CD4-positive, alpha-beta T cell treated with Interleukin-15 for 4 hours (primary cell): ENCODE measurements at places on chromosomes 1 and 21.

- peak; percentile 59 for DNase-seq
Observed at GRCh38 chr1:89065079-89065868, at the start of gene GBP1. Gene GBP1, minus strand, starts transcription at chr1:89065208. Its CDS starts 1,974 bp downstream, at chr1:89063234.

GRCh38 chr1:163361123-163361934, 39.6 kb downstream of the NUF2 start:
- no peak for DNase-seq

DNA sequence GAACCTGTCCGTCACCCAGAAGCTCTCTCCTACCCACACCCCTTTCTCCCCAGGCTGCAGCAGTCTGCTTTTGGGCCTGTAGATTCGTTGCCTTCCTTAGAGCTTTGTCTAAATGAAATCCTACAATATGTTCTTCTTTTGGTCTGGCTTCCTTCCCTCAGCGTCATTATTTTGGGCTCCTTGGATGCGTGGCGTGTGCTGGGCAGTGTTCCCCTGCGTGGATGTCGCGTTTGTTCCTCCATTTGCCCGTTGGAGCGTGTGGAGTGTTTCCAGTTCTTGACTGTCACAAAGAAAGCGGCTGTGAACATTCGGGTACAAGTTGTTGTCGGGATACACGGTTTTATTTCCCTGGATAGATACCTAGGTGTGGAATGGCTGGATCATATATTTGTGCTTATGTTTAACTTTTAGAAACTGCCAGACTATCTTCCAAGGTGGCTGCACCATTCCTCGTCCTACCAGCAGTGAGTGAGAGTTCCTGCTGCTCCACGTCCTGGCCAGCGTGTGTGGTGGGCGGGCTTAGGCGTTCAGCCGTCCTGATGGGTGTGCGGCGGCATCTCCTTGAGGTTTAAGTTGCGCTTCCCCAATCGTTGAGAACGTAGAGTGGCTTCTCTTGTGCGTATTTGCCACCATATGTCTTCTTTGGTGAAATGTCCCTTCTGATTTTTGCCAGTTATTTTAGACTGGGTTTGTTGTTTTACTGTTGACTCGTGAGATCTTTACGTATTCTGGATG, 31.7 kb downstream of the SKI start:
- no peak for DNase-seq

GRCh38 chr1:187157552-187157951, 328.8 kb downstream of the PLA2G4A start:
- DNase-seq = no peak

DNA sequence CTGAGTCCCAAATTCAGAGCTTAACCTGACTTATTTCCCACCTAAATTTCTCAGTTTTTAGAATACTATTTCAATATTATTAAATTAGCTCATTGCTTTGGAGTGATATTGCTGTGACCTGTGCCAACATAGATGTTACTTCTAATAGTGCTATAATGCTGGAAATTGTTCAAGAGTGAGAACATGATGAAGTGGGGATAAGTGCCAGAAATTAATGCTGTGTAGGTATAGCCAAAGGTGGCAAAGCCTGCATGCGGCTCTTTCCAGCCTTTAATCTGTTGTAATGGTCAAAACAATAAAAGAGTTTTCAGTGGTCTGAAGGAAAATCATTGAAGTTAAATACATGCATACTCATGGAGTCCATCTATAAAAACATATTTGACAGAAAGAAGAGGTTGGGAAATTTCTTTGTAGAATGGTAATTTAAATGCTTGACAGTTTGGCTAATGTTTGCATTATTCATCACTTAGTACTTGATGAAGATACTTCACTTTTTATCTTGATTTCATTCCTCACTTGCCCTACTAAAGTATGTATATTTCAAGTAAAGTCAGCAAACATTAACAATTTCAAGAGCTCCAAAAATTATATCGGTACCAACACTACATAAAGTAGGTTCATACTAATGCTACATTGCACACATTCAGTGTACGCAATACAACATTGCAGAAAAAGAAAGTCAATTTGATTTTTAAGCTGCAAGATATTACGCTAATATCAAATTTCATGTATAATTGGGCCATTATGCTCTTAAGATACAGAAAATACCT, 82.1 kb downstream of the OLFM3 start:
- no peak for DNase-seq

GRCh38 chr1:74486036-74486435, 26.4 kb downstream of the LRRC53 start:
- DNase-seq = no peak

DNA sequence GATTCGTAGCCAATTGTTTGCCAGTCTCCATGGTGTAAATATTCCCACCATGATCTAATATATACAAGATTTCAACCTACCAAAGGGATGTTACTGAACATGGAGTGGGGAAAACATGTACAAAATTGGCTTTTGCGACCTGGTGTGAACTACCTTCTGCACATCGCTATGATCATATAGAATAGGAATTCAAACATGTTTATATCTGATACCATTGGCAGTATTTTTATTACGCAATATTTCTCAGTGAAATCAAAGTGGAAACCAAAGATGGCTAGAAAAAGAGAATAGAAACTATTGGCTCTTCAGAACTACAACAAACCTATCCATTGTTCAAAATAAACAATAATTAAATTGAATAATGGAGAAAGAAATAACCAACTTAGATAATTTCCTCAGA, 285.1 kb downstream of the TPR start:
- DNase-seq = no peak
